Stimulated activated naive B cell treated with anti-CD40 and anti-IgM and Interleukin-4, amounts not matched to agents 10 μg/mL and 1 μg/mL and 100 μg/mL, for 72 hours (primary cell): ENCODE measurements at places on chromosomes 5 and 9.

DNA sequence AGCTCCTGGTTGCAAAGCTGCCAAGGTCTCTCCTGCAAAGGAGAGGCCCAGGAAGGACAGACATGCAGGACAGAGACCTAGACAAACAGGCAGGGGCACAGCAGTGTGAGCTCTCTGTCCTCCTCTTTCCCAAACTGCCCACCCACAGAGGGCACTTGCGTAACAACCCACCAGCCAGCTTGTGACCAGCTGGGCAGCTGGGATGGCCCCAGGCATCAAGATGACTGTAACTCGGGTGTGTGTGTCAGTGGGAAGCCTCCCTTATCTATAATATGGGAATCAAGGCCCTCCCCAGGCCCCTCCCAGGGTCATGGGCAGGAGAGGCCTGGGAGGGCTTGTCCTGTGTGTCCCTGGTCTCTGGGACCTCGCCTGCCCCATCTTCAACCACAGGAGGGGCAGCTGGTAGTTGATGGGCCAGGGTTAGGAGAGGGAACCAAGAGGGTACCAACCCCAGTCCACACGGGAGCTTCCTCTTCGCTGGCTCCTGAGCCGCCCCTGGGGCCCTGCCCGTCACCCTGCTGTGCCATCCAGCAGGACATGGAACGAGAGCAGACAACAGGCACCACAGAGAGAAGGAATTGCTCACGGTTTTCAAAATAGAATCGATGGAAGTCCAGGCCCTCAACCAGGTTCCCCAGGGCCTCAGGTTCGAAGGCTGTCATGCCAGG lies 37.9 kb downstream of the SLC6A7 start:
- no peak overlapping the region for H3K4me3 ChIP-seq
- H3K36me3 ChIP-seq: no peaks in the 10 kb centered on the region
- no peak overlapping the region for H3K27ac ChIP-seq
- H3K27me3 ChIP-seq: peaks cover 3% of the 10 kb centered on the region
- no peaks in the 10 kb centered on the region for H3K4me1 ChIP-seq
- DNase-seq: no peak

- H3K27me3 ChIP-seq: no peaks in the 10 kb centered on the region
- no peak for DNase-seq
- H3K27ac ChIP-seq: peak overlapping the region; percentile 67
- H3K4me1 ChIP-seq: peaks cover 56% of the 10 kb centered on the region
- H3K4me3 ChIP-seq: peak overlapping the region; percentile 54
Measured at GRCh38 chr9:3479514-3480352, 46.1 kb downstream of the RFX3 start.

DNA sequence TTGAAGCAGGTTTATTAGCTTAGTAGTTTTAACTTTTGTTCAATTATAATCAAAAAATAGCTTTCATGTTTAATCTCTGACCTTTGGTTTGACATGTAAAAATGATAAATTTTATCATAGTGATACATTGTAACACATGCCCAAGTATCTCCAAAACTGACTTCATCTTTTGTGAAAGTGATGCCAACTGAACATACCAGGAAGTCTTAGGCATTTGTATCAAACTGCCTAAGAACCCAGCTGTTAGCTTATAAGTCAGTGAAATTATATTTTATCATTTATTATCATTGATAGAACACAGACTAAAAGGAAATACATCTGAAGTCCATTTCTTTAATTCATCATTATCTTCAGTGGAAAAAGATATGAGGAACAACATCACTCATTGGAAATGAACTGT lies 39.1 kb downstream of the NIPBL start:
- no peaks in the 10 kb centered on the region for H3K27me3 ChIP-seq
- H3K4me1 ChIP-seq: peaks cover 36% of the 10 kb centered on the region
- DNase-seq: no peak
- H3K27ac ChIP-seq: no peak overlapping the region

DNA sequence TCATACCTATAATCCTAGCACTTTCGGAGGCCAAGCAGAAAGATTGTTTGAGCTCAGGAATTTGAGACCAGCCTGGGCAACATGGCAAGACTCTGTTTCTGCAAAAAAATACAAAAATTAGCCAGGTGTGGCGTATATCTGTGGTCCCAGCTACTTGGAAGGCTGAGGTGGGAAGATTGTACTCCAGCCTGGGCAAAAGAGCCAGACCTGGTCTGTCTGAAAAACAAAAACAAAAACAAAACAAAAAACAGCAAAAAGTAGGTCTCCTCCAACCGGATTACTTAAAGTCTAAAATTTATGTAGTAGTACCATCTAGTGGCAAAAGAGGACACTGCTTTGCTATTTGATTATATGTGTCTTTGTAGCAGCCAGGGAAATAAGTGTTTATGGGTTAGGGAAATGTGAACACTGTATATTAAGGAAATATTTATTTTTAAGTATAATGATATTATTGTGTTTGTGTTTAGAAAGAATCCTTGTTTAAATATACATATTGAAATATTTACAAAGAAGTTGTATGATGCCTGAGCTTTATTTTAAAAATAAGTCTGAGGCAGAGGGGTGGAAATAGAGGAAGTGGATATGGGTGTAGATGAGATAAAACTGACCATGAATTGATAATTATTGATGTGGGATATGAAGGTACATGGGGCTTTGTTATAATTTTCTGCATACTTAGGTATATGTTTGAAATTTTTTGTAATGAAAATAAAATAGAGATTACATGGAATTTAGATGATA lies 20.0 kb downstream of the APC start:
- peaks cover 3% of the 10 kb centered on the region for H3K4me1 ChIP-seq
- DNase-seq: no peak
- peaks cover 16% of the 10 kb centered on the region for H3K36me3 ChIP-seq
- no peaks in the 10 kb centered on the region for H3K27me3 ChIP-seq
- no peak overlapping the region for H3K27ac ChIP-seq

GRCh38 chr5:119393746-119394145 lies 37.9 kb downstream of the TNFAIP8 start:
- H3K27me3 ChIP-seq: no peaks in the 10 kb centered on the region
- peak overlapping the region; percentile 49 for H3K27ac ChIP-seq
- peaks cover 54% of the 10 kb centered on the region for H3K36me3 ChIP-seq
- H3K4me1 ChIP-seq: peaks cover 93% of the 10 kb centered on the region

DNA sequence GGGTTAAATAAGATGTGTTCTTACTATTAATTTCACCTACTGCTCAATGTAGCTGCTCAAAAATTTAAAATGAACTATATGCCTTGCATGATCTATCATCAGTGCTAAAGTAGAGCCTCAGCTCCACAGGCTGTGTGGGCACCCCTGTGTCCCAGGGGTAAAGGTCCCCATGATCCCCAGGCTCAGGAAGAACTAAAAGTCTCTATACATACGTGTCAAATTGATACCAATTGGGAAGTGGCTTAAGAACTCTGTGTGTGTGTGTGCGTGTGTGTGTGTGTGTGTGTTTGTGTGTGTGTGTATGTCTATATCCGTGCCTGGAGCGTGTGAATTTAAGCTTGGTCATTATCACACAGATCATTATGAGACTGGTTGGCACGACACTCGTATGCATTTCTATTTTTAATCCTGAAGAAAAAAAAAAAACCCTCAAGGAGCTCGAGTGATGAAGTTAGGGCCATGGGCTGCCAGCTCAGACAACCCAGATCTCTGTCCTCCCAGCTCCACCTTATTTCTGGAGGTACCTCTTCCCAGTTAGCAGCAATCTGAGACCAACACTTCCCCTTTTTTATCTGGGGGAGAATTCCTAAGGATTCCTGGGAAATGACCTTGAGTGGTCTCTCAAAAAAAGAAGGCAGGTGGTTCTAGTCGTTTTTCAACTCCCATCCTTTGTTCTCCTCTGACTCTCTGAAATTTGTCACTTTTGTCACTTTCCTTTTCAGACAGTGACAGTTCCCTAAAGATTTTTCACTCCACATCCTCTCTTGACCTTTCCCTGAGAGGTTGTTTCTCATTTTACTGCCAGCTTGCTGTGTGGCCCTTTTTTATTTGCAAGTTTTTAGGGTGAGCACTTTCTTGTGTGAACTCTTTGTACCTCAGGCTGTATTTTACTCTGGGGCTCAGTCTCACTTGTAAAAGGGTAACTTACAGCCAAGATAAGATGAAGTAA lies 45.7 kb upstream of the CTXN3 start:
- peak overlapping the region; percentile 53 for H3K27ac ChIP-seq
- H3K4me3 ChIP-seq: no peak overlapping the region
- no peak for DNase-seq
- no peaks in the 10 kb centered on the region for H3K27me3 ChIP-seq
- H3K4me1 ChIP-seq: peaks cover 6% of the 10 kb centered on the region

DNA sequence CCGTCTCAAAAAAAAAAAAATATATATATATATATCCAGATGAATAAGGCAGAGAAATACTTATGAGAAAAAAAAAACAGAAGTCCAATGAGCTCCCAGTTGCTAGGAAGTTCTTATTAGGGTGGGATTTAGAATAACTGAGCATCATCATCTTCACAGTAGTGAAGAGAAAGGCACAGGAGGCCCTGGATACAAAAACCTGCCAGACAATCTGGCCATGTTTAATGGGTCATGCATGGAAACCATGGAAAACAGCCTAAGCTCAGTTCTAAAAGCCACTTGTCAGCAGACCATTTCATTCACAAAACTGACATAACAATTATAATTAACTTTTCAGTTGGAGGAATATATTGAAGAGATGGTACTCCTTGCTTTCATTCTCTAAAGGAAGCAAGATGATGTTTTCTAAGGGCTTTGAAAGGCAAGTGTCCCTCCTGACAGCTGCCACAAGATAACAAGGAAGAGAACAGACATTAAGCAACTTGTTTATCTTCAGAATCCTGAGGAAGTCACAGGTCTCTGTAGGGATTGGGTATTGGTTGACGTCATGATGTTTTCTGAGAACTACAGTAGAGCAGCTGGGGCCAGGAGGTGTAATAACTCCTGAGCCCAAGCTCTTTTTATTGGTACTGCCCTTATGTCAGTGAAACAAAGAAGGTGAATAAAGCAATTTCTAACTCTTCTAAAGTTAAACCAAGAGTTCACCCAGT lies 463.1 kb downstream of the DMAC1 start:
- no peak overlapping the region for H3K27ac ChIP-seq
- no peaks in the 10 kb centered on the region for H3K36me3 ChIP-seq
- peaks cover 16% of the 10 kb centered on the region for H3K27me3 ChIP-seq
- H3K4me1 ChIP-seq: peaks cover 6% of the 10 kb centered on the region
- H3K4me3 ChIP-seq: no peak overlapping the region
- DNase-seq: no peak

DNA sequence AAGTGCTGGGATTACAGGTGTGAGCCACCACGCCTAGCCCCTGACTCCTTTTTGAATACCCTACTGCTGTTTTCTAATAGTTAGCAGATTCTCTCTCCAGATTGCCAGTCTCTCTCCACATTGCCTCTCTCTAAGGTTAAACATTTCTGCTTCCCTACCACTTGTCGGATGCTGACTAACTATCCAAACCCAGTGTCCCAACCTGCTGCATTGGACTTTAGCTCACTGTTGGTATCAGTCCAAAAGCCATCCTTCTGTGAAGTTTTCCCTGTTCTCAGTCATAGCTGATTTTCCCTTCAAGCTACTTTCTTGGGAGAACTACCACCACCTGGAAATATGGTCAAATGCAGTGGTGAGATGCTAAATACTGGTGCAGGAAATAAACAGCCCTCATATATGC lies 48.7 kb downstream of the TLR4 start:
- DNase-seq: no peak
- peaks cover 48% of the 10 kb centered on the region for H3K27me3 ChIP-seq
- H3K36me3 ChIP-seq: no peaks in the 10 kb centered on the region

DNA sequence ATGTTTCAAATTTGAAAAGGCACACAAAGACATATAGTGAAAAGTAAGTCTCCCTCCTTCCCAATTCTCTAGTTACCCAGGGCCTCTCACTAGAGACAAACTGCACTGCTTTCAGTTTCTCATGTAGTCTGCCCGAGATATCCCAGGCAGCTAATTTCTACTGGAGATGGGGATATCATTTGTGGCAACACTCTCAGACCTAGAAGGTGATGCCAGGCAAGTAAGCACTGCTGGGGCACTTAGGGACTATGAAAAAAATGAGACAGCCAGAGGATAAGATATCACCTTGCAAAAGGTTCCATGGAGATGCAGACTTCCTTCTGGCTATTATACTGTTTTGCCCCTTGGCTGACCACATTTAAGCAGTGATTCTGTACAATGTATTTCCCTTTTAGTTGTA lies 12.6 kb downstream of the SIL1 start:
- peak overlapping the region; percentile 47 for H3K27ac ChIP-seq
- no peak overlapping the region for H3K4me3 ChIP-seq

GRCh38 chr5:94470802-94471201 lies 147.6 kb downstream of the KIAA0825 start:
- no peaks in the 10 kb centered on the region for H3K4me1 ChIP-seq
- H3K27ac ChIP-seq: no peak overlapping the region
- H3K36me3 ChIP-seq: peaks cover 8% of the 10 kb centered on the region
- H3K27me3 ChIP-seq: no peaks in the 10 kb centered on the region

DNA sequence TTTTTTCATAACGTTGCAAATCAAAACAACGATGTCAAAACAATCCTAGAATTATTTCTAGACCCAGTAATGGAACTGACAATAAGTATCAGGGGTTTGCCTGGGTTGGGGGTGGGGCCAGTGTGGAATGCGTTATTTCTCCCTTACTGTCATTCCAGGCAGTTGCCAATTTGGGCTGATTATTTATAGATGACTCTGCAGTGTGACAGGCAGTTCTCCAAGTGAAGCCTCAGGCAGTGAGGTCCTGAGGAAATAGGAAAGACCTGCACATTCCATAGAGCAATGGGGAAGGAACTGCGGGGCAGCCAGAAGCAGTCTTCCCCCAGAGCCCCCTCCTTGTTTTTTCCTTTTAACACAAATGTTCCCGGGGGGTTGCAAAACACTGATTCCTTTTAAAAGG lies 179.0 kb downstream of the YTHDC2 start:
- no peak overlapping the region for H3K27ac ChIP-seq
- H3K4me1 ChIP-seq: no peaks in the 10 kb centered on the region
- no peak for DNase-seq
